Activated T-helper 17 cell treated with anti-CD3 and anti-CD28 coated beads, Interleukin-2, amount 50 U/mL, for 72 hours (primary cell): ENCODE measurements at places on chromosomes 12 and 14.

- no peak for ATAC-seq
Measured at GRCh38 chr14:83171761-83172160, 1638.1 kb upstream of the SEL1L start.

DNA sequence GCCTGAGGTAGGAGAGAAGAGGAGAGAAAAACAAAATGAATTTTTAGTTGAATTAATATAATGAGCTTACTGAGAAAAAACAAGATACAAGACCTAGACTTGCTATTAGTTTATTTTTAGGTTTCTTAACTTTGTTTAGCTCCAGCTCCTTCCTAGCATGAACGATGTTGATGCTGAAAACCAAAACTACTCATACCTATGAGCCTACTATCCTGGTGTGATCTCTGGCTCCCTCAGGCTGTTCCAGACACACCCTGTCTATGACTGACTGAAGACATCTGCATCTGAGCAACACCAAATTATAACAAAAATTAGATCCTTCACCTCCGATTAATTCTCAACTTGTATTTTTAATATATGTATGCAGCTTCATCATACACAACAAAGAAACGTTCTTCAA is 190.4 kb downstream of the SLC5A8 start:
- ATAC-seq: no peak

DNA sequence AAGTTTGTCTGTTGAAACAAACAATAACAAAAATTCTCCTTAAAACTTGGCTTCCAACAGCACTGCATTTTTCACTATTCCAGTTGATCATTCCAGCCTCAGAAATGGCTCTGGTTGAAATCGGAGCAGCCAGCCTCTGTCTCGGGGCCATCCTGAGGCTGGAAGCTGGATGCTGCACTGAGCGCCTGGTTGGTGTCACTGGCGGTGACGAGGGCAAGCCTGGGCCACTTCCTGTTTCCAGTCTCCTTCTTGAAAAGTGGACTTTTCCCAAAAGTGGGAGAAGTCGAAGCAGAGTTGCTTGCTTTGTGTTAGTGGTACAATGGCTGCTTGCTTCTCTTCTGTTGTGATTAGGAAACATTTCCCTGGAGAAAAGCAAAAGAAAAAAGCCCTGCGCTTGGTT is 48.7 kb downstream of the CCDC92 start:
- ATAC-seq: no peak

DNA sequence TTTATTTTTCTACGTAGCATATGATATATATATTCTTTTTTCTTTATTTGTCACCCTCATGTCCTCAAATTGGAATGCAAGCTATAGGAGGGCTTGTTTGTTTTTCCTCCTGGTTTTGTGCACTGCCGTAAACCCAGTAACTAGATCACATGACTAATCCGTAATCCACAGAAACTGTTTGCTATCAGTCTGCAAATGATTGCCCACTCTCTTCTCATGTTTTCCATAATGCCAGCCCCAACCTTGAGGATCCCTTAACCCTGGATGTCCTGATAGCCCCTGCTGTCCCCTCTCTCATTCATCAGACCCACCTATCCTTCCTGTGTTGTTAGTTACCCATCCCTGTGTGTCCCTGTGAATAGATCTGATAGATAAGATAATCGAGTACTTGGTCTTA is 94.0 kb downstream of the TSPAN9 start:
- ATAC-seq: no peak

- ATAC-seq: no peak
Measured at GRCh38 chr14:21093769-21094681, 4.4 kb downstream of the ZNF219 start.

DNA sequence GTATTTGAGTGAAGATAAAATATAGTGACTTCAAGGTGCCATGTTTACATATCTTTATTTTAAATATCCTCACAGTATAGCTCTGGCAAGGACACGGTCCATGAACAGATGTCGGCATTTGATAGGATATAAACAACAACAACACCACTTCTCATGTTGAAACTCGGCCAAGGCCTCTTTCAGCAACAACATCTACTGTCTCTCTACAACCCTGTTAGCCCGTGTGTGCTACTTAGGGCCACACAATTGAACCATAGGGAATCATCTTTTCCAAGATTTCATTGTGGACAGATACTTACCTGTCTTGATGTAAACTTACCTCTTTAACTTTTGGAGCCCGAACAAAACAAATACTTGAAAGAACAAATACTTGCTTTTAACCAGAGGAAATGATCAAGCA is 168.7 kb upstream of the SSTR1 start:
- ATAC-seq: no peak

GRCh38 chr14:103641161-103641560 is 12.2 kb downstream of the KLC1 start:
- ATAC-seq: no peak

DNA sequence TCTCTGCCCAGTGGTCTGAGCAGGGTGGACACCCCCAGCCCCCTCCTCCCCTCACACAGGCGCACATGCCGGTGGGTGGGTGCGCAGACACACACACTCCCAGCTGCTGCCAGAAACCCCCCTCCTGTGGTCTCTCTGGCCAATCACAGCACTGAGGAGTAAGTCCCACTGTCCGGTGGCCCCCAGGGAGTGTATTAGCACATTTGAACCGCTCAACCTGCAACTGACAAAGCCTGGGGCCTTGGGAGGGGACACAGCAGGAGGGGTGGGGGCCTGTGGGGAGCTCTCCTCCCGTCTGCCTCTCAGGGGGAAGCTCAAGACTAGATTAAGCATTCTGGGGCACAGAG is 11.7 kb downstream of the FIGNL2 start:
- no peak for ATAC-seq

GRCh38 chr12:71958993-71959578 is 20.4 kb downstream of the TPH2 start:
- no peak for ATAC-seq

DNA sequence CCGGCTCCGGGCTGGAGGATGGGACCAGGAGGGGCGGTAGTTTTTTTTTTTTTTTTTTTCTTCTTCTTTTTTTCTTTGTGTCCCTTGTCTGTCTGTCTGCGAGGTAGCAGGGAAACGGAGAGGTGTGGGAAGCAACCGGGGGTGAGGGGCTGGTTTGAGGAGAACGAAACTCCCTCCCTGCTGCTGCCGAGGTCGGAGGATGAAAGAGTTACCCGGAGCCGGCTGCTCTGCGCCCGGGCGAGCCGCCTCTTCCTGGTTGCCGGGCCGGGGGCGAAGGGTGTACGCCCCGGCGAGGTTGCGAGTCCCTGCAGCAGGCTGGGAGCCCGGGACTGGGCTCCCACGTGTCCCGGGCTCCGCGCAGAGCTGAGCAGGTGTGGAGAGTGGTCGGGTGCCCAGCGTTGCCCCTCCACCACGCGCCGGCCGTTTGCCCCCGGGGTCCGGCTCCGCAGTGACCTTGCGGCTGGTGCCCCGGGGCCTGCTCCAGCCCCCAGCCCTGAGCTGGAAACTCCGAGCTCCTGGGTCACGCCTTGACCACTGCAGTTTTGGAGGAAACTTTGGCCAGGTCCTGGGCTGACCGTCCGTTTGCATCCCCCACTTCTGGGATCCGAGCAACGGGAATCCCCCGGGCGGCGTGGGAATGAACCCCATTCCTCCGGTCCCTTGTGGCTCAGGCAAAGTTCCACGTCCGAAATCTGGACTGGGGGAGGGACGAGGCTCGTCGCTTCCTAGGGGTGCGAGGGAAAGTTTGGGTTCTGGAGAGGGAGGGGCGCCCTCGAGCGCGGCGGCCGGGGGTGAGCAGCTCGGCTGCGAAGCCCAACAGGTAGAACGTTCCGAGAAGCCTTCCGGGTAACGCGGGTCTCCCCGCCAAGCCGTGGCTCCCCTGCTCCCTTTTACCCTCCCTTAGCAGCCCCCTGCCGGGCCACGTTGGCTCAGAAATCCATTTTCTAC is 1.3 kb downstream of the CHST11 start:
- peak; percentile 42 for ATAC-seq

DNA sequence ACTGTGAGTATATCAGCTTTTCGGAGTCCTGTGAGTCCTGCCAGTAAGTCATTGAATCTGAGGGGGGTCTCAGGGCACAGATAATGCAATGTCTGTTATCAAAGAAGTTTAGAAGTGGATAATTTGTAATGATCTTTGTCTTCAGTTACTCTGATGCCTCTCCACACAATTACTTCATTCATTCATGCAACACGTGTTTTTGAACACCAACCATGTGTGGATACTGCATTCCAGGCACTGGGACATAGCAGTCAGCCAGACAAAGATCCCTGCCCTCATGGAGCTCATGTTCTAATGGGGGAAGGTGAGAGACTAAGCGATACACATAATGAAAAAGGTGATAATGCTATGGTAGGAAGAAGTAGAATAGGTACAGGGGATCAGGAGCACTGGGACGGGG is 60.8 kb upstream of the SCN8A start:
- no peak for ATAC-seq

GRCh38 chr12:130013771-130014484 is 110.1 kb upstream of the TMEM132D start:
- peak; percentile 38 for ATAC-seq
